ENCODE measurements at places on chromosomes 2 and 18. TPM values are rescaled to one million over a fixed set of nuclear protein-coding genes. Genes with fewer than 3 reads are reported as not detected.

DNA sequence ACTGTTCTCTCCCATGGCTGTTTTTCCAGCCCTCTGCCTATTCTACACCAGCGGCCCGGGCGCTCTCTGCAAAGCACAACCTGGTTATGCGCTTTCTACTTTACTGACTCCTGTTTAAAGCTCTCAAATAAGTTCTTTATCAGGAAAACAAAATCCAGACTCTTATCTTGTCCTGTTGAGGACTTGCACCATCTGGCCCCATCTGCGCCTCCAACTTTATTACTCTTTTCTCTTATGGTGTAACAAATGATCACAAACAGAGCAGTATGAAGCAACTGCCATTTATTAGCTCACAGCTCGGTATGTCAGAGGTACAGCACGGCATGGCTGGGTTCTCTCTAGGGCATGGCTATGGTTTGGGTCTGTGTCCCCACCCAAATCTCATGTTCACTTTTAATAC, 236.5 kb upstream of the NT5C1B start:
- DNase-seq, result no peak
- H3K4me3 ChIP-seq, result no peak overlapping the region
- H3K27ac ChIP-seq, result no peak overlapping the region
- H3K36me3 ChIP-seq, result no peaks in the 10 kb centered on the region

DNA sequence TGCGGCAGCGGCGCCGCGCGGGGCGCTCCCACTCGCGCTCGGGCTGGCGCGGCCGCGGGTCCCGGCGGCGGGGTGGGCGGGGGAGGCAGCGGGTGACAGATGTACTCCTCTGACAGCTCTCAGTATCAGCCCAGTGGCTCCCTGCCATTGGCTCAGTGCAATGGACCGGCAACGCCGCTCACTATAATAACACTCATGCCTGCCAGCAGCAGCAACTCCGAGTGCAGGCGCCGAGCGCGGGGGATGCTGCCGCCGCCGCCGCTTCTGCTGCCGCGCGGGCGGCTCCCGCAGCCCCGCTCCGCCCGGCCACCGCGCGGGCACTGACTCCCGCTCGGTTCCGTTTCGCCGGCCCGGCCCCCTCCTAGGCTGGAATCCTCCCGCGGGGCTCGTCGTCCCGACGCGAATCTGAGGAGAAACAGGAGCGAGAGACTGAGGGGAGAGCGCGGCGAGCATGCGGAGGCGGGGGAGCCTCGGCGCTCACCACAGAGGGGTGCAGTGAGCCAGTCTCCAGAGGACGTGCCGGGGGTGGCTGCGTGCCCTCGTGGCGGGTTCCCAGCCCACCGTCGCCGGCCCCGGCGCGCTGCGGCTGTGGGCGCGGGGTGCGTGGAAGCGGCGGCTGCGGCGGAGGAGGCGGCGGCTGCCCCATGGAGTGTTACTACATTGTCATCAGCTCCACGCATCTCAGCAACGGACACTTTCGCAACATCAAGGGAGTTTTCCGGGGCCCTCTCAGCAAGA, at the start of gene ZNF804A:
Gene ZNF804A (plus strand): TSS at position 214 of the 738 bp plus-strand sequence. CDS start 431 bp downstream, at position 645.
- H3K27ac ChIP-seq, result peak within 1 kb of the TSS; percentile 56
- no peaks in the 10 kb centered on the region for H3K27me3 ChIP-seq
- no peak for DNase-seq
- H3K4me3 ChIP-seq, result peak within 1 kb of the TSS; percentile 65

- H3K27me3 ChIP-seq, result no peaks in the 10 kb centered on the region
- no peaks in the 10 kb centered on the region for H3K36me3 ChIP-seq
- no peak overlapping the region for H3K27ac ChIP-seq
- no peak overlapping the region for H3K4me3 ChIP-seq
- no peak for DNase-seq
Observed at GRCh38 chr2:241836292-241836691, 22.4 kb downstream of the PDCD1 start.

DNA sequence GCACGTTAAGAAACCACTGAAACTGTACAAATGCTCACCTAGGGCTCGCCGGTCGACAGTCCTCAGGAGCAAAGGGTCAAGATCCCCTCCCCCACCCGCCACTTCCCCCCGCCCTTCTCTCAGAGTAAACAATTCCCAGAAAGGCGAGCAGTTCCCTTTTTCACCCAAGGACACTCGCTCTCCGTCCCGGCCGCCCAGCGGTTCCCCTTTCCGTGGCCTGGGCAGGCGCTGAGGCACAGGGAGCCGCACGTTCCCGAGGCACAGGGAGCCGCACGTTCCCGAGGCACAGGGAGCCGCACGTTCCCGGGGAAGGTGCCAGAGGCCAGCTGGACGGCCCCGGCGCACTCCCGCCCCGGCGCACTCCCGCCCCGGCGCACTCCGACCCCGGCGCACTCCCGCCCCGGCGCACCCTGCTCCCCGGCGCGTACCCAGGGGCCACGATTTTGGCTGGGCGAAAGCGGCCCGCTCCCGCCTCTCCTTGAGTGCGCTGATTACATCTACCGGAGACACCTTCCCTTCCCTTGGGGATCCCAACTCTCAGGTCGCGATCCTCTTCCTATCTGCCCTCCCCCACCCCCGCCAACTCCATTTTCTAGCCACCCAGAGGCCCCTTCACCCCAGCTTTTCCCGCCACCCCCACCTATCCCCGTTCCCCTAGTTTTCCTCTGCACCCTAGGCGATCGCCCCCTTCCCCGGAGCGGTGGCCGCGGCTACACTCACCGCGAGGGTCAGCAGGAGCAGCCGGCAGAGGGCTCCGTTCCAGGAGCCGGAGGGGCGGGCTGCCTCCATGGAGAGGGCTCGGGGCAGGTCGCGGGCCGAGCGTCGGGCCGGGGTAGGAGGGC, 817 bp downstream of the DSC2 start:
- no peaks in the 10 kb centered on the region for H3K27me3 ChIP-seq
- H3K4me3 ChIP-seq, result peak overlapping the region; percentile 57
- peaks cover 13% of the 10 kb centered on the region for H3K4me1 ChIP-seq
- peak overlapping the region; percentile 70 for H3K27ac ChIP-seq

DNA sequence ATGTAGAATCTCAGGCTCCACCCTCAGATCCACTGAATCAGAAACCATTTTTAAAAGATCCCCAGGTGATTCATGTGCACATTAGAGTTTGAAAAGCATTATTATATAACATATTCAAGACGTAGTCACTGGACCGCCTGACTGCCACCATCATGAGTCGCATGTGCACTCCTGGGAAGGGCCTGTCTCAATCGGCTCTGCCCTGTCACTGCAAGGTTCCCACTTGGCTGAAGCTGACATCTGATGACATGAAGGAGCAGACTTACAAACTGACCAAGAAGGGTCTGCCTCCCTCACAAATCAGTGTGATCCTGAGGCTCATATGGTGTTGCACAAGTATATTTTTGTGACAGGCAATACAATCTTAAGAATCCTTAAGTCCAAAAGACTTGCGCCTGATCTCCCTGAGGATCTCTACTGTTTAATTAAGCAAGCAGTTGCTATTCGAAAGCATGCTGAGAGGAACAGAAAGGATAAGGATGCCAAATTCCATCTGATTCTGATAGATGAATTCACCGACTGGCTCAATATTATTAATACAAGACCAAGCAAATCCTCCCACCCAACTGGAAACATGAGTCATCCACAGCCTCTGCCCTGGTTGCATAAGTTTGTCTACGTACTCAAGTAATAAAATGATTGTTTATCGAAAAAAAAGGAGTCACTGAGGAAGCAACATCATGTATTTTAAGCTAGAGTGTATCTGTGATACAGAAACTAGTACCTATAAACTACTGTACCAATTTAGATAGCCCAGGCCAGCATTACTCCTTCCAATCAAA, 26.2 kb downstream of the ATAD2B start:
- peak overlapping the region; percentile 48 for H3K27ac ChIP-seq
- no peaks in the 10 kb centered on the region for H3K27me3 ChIP-seq
- DNase-seq, result no peak
- H3K36me3 ChIP-seq, result no peaks in the 10 kb centered on the region
- H3K4me3 ChIP-seq, result no peak overlapping the region
- H3K4me1 ChIP-seq, result peaks cover 15% of the 10 kb centered on the region

GRCh38 chr2:170218456-170218855, 40.5 kb downstream of the MYO3B start:
- no peaks in the 10 kb centered on the region for H3K36me3 ChIP-seq
- DNase-seq, result no peak
- no peaks in the 10 kb centered on the region for H3K27me3 ChIP-seq
- H3K27ac ChIP-seq, result no peak overlapping the region

DNA sequence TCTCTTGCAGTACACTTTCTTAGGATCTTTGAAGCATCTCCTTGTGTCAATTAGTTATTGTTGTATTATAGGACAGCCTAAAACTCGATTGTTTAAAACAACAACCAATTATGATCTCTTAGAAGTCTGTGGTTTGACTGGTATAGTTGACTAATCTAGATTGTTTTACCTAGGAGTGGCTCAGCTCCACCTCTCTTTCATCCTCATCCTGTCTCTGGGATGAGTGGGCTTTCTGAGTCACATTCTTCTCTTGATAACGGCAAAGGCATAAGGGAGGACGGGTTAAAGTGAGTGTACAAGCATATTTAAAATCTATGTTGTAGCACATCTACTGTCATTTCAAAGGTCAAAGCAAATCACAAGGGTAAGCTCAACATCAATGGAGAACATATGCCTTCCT, 102.3 kb upstream of the GULP1 start:
- no peaks in the 10 kb centered on the region for H3K27me3 ChIP-seq
- H3K4me1 ChIP-seq, result no peaks in the 10 kb centered on the region
- no peak for DNase-seq
- no peak overlapping the region for H3K4me3 ChIP-seq

DNA sequence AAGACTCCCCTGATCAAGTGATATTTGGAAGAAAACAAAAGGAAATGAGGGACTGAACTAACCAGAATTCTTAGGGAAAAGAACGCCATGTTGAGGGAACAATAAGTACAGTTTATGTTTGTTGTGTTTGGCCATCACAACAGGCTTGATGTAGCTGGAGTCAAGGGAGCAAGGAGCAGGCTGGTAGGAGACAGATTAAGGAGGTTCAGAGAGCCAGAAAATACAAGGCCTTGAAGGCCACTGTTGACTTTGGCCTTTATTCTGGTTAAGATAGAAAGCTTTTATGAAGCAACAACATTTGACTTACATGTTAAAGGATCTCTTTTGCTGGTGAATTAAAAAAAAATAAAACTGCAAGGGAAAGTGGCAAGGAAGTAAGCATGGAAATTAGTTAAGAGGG, 754.1 kb upstream of the SLC8A1 start:
- H3K27me3 ChIP-seq, result no peaks in the 10 kb centered on the region
- no peak for DNase-seq
- no peak overlapping the region for H3K4me3 ChIP-seq
- no peaks in the 10 kb centered on the region for H3K36me3 ChIP-seq
- H3K4me1 ChIP-seq, result no peaks in the 10 kb centered on the region
- no peak overlapping the region for H3K27ac ChIP-seq

GRCh38 chr2:6412533-6413091, 453.1 kb downstream of the CMPK2 start:
- DNase-seq, result no peak
- H3K4me1 ChIP-seq, result no peaks in the 10 kb centered on the region
- no peaks in the 10 kb centered on the region for H3K36me3 ChIP-seq
- no peaks in the 10 kb centered on the region for H3K27me3 ChIP-seq
- H3K27ac ChIP-seq, result no peak overlapping the region

- no peaks in the 10 kb centered on the region for H3K27me3 ChIP-seq
- no peak within 1 kb of the TSS for H3K27ac ChIP-seq
- H3K4me1 ChIP-seq, result peaks cover 38% of the 10 kb centered on the region
- H3K36me3 ChIP-seq, result no peaks in the 10 kb centered on the region
- H3K4me3 ChIP-seq, result peak within 1 kb of the TSS; percentile 65
- DNase-seq, result no peak
Observed at GRCh38 chr2:212538305-212539071, at the start of gene ERBB4. TSS of gene ERBB4 (minus strand) at chr2:212538802. CDS start at chr2:212538530, 272 bp downstream.

- H3K4me3 ChIP-seq, result peak overlapping the region; percentile 100
- no peaks in the 10 kb centered on the region for H3K36me3 ChIP-seq
- peaks cover 16% of the 10 kb centered on the region for H3K4me1 ChIP-seq
- DNase-seq, result no peak
Observed at GRCh38 chr18:21741562-21742314, 1.1 kb downstream of the MIB1 start.

GRCh38 chr2:179262077-179262660, 2.5 kb downstream of the SESTD1 start:
- H3K4me1 ChIP-seq, result peaks cover 45% of the 10 kb centered on the region
- DNase-seq, result no peak
- H3K4me3 ChIP-seq, result no peak overlapping the region
- H3K36me3 ChIP-seq, result no peaks in the 10 kb centered on the region
- H3K27ac ChIP-seq, result no peak overlapping the region

The TUBA4B gene
- not detected for total RNA-seq

The EHD3 gene
- total RNA-seq, result 4.3 TPM

The GKN1 gene
- total RNA-seq, result not detected

Measured in esophagus muscularis mucosa (tissue), 4 donors.